ENCODE measurements at places on chromosomes 7 and 10.

GRCh38 chr7:35241436-35241835, 12.5 kb downstream of the TBX20 start:
- DNase-seq = no peak

DNA sequence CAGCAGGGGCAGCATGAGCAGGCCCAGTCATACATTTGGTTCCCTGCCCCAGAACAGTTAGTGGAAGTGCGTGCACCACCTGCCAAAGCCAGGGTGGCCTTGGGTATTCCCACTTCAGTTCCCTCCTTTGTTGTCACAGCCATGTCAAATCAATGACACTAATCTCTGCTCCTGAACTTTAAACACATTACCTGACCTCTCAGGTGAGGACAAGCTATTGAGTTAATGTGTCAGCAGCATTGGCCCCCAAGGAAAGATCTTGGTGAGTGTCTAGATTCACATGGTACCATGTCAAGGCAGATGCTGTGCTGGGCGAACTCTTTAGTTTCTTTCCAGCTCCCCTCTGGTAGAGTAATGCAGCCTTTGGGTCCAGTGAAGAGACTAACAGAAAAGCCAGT, 2.1 kb downstream of the CYP3A5 start:
- no peak for DNase-seq

- DNase-seq = no peak
Observed at GRCh38 chr10:77188521-77188920, 449.1 kb downstream of the KCNMA1 start.

DNA sequence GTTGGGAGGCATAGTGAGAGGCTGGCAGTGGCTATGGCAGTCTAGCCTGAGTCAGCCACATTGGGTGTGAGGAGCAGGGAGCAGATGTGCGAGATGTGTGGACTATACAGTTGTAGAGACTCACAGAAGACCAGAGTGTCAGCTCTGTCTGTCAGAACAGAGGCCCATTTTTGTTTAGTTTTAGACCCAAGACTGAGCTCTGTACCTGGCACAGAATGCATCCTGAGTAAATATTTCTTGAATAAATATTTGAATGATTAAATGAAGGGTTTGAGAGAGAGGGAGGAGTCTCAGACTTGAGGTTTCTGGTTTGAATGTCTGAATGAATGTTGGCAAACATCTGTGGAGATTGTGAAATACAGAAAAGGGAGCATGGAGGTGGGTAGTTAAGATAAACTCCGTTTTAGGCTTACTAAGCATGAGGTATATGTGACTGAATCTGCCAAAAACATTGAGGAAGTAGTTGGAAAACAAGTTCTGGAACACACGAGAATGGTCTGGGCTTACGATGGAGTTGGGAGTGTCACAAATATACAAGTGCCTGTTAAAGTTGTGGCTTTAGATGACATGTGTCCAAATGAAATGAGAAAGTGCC, 3.6 kb downstream of the SEC23IP start:
- no peak for DNase-seq

DNA sequence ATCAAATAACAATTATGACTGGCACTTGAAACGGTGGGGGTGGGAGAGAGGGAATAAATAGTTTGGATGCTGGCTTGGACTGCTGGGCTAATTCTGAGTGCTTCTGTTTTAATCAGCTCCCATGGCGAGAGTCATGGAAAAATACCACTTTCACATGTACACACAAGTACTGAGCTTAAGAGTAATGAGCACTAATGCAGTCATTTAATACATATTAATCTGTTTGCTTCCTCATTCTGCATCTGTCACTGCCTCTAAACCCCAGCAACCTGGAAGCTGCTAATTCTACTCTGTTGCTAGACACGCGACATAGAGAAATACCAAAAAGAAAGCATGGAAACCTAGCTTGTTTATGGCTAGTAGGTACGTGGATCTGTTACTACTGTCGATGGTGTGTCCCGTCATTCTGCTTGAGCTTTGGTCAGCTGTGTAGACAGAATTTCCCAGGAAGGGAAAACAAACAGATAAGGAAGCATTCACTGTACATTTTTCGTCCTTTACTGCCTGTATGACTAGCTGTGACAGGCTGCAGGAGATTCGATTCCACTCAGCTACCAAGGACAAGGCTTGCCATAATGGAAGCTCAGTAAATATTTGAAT, 238.8 kb downstream of the BAMBI start:
- DNase-seq = no peak

- DNase-seq = no peak
Observed at GRCh38 chr7:20296444-20296843, 34.3 kb upstream of the ITGB8 start.

GRCh38 chr10:12097791-12098190, 29.0 kb downstream of the DHTKD1 start:
- no peak for DNase-seq

GRCh38 chr10:1977461-1977860, 240.1 kb upstream of the ADARB2 start:
- no peak for DNase-seq

DNA sequence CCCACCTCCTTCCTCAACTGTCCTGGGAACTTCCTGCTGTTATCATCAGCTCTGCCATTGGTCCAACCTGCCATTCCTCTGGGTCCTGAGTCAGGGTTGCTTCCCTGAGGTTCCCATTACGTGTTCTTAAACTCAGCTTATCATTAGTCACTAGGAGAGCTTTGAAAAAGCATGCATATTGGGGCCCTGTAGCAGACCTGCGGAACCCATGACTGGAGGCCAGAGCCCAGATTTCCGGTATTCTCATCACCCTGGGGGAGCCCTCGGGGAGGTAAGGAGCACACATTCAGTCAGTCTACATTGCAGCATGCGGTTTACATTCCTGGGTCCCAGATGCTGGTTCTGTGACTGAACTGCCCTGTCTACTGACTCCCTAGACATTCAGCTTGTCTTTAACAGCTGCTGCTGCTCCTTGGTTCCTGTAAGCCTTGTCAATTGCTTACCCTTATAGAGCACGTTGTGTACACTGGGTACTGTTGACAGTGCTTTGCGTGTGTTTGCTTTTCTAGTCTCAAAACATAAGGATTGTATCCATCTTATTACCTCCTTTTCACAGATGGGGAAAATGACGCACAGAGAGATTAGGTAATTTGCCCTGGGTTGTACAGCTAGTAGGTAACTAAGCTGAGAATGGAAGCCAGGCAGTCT, 12.8 kb downstream of the CDHR3 start:
- DNase-seq = no peak

Data from stimulated activated CD4-positive, alpha-beta T cell treated with anti-CD3 and anti-CD28 coated beads, Interleukin-4, amount 100 ng/mL, for 4 hours (primary cell).